ENCODE measurements at places on chromosomes 12 and 14. TPM values are rescaled to one million over a fixed set of nuclear protein-coding genes. Genes with fewer than 3 reads are reported as not detected.

The GARIN6 gene
- total RNA-seq = not detected

The OTX2 gene
- total RNA-seq = not detected

The PAWR gene
- total RNA-seq = 41.3 TPM

The PRICKLE1 gene
- 1.3 TPM for total RNA-seq

The FAM90A1 gene
- not detected for total RNA-seq

The TGM1 gene
- total RNA-seq = 0.16 TPM

The PTHLH gene
- not detected for total RNA-seq

The ABHD12B gene
- not detected for total RNA-seq

The SPATS2 gene
- total RNA-seq = 22.7 TPM
